ENCODE measurements at places on chromosomes 6 and 20.
A peak's percentile ranks its signal among the peaks of the same experiment; 100 is the strongest.

GRCh38 chr20:60200305-60200918 is 242.2 kb downstream of the CDH26 start:
- DNase-seq: no peak

GRCh38 chr6:44072452-44072958 is 54.7 kb downstream of the MRPL14 start:
- DNase-seq: no peak

- no peak for DNase-seq
Observed at GRCh38 chr6:52365866-52366540, 4.1 kb downstream of the PAQR8 start.

- DNase-seq: peak; percentile 32
Observed at GRCh38 chr6:111642463-111643158, 36.9 kb upstream of the TRAF3IP2 start.

- no peak for DNase-seq
Observed at GRCh38 chr6:12929678-12930077, 213.1 kb downstream of the PHACTR1 start.

GRCh38 chr20:16387666-16388065 is 185.6 kb downstream of the KIF16B start:
- no peak for DNase-seq

GRCh38 chr6:105921781-105922180 is 164.4 kb upstream of the PRDM1 start:
- DNase-seq: no peak

DNA sequence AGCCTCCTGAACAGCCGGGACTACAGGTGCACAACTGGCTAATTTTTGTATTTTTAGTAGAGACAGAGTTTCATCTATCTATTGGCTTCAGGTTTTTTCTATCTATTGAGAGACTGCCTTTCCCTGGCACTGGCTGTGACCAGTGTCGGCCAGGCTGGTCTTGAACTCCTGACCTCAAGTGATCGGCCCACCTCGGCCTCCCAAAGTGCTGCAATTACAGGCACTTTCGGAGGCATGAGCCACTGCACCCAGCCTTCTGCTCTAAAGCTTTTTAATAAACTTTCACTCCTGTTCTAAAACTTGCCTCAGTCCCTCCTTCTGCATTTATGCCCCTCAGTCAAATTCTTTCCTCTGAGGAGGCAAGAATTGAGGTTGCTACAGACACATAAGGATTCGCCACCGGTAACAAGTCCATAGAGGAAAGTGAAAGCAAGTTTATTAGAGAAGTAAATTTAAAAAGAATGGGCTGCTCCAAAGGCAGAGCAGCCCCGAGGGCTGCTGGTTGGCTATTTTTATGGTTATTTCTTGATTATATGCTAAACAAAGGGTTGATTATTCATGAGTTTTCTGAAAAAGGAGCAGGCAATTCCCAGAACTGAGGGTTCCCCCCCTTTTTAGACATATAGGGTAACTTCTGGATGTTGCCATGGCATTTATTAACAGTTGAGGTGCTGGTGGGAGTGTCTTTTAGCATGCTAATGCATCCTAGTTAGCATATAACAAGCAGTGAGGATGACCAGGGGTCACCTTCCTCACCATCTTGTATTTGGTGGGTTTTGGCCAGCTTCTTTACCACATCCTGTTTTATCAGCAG is 44.8 kb upstream of the RNGTT start:
- no peak for DNase-seq

DNA sequence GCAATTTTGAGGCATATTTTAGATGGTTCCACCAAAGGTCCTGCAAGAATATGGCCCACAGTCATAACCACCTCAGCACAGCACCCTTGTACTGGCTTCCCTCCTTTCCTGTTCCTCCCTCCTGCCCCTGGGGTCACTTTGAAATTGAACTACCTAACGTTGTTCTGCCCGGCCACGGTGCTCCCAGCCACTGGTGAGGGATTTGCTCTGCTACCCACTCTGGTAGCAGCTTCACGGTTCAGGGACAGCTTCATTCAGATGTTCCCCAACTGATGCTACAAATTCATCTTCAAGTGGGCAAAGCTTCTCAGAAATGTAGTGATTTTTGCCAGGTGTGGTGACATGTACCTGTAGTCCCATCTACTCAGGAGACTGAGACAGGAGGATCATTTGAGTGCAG is 7.9 kb upstream of the NELFCD start:
- no peak for DNase-seq

GRCh38 chr6:17456711-17457110 is 63.3 kb downstream of the CAP2 start:
- DNase-seq: no peak

DNA sequence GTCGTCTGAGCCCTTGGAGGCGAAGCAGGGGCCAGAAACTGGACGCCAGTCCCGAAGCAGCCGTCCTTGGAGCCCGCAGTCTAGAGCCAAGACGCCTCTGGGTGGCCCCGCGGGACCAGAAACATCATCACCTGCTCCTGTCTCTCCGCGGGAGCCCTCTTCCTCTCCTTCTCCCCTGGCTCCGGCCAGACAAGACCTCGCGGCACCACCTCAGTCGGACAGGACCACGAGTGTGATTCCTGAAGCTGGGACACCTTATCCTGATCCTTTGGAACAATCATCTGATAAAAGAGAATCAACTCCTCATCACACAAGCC is 416 bp downstream of the RSPH4A start:
- peak; percentile 6 for DNase-seq

GRCh38 chr6:28333047-28333446 is 2.9 kb downstream of the ZSCAN31 start:
- DNase-seq: no peak

DNA sequence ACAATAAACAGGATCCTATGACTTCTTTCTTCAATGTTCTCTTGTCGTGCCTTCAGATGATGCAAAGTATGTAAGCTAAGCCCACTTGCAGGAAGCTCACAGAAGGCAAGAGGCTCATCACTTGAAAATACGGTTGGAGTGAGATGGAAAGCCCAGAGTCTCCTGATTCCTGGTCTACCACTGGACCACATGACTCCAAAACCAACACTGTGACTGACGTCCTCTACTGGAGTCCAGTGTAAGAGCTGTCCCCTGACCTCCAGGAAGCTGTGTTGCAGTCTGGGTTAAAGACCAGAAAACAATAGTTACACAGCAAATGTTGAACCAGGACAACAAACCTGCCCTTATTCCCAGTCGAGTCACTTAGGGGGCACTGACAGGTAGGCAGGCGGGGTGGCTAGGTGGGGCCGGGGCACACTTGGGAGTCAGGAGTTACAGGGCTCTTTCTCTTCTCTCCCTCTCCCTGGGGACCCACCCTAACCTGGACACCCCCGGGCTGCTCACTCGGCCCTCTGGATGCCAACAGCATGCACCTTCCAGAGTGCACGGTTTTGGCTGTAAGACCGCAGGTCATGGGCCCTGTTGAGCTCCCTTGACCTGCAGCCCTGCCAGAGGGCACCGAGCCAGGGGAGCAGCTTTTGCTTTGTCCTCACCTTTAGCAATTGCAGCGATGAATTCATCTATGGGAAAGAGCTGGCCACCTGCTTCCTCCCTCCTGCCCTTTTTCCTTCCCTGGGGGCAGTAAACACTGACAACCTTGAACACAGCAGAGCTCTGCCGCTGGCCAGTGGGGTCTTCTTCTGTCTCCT is 7.4 kb downstream of the PCK1 start:
- no peak for DNase-seq

Data from CD4-positive, alpha-beta T cell treated with Interleukin-21 for 1 hour (primary cell).